H7 (cell line): ENCODE measurements at places on chromosomes 7 and 10.
A peak's percentile ranks its signal among the peaks of the same experiment; 100 is the strongest.

GRCh38 chr10:94402843-94403379, 570 bp downstream of the TBC1D12 start:
- DNase-seq, result peak; percentile 82

GRCh38 chr7:148799893-148800555, 84.1 kb downstream of the EZH2 start:
- DNase-seq, result peak; percentile 75

DNA sequence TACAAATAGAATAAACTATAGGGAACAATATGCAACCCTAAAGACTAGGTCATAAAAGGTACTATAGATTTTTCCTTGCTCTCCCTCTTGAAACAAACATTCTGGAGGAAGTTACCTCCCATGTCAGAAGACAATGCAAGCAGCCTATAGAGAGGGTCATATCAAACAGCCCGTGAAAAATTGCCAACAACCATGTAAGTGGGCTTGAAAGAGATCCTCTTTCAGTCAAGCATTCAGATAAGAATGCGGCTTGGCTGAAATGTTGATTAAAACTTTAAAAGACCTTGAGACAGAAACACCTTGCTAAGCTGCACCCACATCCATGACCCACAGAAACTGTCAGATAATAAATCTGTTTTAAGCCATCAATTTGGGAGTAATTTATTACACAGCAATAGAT, 526.6 kb upstream of the GHITM start:
- no peak for DNase-seq

GRCh38 chr10:59626523-59626869, 83.2 kb downstream of the SLC16A9 start:
- DNase-seq, result peak; percentile 26

GRCh38 chr7:2688409-2689342, 674 bp downstream of the AMZ1 start:
- DNase-seq, result peak; percentile 85

- no peak for DNase-seq
These were observed 132.6 kb downstream of the CELF2 start for GRCh38 chr10:11150231-11150731.

DNA sequence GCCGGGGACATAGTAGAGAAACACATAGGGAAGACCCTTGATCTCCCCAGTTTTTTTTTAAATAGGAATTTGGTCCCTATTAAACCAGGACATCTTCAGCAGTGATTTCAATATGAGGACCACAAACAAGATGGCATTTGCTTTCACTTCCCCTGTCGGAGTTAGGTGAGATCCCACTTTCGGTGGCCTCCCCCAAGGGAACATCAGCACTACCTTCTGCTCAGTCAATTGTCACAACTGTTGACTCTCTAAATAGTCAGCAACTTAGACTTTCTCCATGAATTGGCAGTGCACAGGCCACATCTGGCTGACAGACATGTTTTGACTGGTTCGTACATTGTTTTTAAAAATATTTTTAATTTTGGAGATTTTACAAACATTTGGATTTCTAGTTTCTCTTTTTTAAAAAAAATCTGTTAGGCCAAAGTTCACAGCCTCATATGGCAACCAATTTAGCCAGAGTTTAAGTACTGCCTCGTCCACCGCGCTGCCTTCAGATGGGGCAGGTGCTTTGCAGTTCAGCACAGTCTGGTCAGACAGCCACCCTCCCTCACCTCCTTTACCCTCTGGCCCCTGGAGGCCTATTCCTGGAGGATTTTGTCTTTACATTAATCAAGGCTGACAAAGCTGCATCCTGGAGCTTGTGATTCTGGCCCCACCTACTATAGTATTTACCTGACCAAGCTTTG, 139.2 kb upstream of the PRR15 start:
- no peak for DNase-seq

- peak; percentile 36 for DNase-seq
These were observed at the start of gene CREB5 for GRCh38 chr7:28411876-28412662. Gene CREB5 (plus strand): TSS chr7:28412518. CDS start chr7:28412915, 397 bp downstream.

- DNase-seq, result no peak
These were observed 68.0 kb downstream of the SH3PXD2A start for GRCh38 chr10:103787331-103787730.

GRCh38 chr10:111338805-111339204, 262.0 kb downstream of the ADRA2A start:
- no peak for DNase-seq

DNA sequence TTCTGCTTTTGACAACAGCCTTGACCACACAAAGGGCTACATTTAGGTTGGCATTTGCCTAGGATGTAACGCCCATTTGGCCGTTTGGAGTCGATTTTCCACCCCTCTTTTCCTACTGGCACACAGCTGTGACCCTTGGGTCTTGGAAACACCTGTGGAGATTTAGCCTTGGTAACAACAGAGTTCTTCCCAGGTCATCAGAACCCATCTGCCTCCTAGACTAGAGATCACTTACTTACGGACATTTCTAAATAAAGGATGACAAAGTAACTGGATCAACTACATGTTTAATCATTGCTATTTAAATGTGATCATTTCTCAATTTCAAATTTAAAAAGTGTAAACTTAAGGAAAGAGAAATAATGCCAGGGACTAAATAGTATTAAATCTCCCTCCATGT, 42.0 kb upstream of the SVIL start:
- DNase-seq, result no peak

DNA sequence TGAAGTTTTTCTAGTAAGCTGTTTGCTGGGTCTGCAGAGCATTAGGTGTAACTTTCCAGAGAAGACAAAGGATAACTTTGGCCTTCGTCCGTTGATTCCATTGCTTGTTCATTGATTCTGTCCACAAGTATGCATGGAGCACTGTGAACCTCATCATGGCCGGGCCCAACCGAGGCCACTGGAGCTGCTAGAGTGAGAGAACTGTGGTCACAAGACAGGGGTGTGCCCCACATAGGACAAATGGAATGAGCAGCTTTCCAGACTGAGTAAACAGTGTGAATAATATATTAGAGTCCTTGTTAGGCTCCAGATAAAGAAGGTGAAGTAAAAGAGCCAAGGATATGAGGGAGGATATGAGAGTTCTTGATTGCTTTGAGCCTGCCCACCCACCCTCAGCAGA, 24.9 kb downstream of the MBL2 start:
- DNase-seq, result no peak

DNA sequence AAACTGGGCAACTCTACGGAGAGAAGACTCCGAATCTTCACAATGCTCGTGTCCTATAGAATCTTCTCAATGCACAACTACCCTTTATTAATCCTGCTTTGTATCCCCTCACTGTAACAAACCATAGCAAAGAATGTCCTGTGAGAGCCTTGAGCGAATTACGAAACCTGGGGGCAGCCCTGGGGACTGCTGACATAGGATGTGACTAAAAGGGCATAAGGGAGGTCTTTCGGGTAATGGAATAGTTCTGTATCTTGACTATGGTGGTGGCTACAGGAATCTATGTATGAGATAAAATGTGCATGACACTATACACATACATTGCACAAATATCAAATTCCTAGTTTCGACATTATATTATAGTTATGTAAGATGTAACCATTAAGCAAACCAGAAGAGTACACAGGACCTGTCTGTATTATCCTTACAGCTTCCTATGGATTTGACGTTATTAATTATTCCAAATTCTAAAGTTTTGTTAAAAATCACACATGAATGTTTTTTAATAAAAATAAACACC, 162.5 kb upstream of the KCTD7 start:
- DNase-seq, result no peak

- no peak for DNase-seq
These were observed 64.0 kb upstream of the EGR2 start for GRCh38 chr10:62880162-62880561.

GRCh38 chr7:27078616-27079233, 17.1 kb downstream of the HOXA1 start:
- DNase-seq, result no peak

GRCh38 chr10:110324805-110325280, 20.1 kb upstream of the SMNDC1 start:
- no peak for DNase-seq

DNA sequence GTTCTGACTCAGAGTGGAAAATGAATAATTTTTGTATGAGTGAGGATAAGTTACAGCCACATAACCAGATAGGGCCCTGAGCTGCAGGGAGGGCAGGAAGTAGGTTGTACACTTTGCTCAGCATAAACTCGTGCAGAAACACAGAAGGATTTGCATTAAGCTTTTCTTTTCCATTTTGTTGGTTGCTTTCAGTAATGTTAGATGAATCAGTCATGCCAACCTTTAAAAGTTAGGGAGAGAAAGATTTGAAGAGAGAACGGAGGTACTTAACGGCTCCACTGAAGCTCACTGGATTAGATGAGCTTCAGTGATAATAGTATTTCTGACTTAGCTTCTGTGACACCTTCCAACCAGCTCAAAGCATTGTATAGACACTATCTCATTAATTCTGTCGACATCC, 348.1 kb downstream of the GATA3 start:
- DNase-seq, result no peak

- peak; percentile 2 for DNase-seq
These were observed 258.9 kb upstream of the NPY start for GRCh38 chr7:24025094-24025493.

GRCh38 chr7:27842094-27842692, 102.2 kb downstream of the TAX1BP1 start:
- peak; percentile 61 for DNase-seq

DNA sequence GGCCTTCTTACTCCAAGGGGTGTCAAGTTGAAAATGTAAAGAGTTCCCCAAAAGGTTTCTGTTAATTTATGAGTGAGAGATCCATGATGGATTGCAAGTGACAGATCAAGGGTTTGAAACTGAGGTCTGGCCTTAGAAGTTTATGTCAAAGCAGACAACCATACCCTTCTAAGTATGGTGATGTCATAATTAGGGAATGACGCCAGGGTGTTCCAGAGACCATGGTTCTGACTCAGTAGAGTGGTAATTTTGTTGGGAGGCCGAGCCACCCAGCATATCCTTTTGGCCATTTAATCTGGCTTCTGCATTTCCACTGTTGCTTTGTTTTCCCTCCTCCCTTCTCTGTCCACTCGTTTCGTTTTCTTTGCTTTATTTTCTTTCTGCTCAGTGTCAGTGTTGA, 2.7 kb downstream of the TRUB1 start:
- no peak for DNase-seq
